ENCODE measurements at places on chromosomes 2 and 18. TPM values are rescaled to one million over a fixed set of nuclear protein-coding genes. Genes with fewer than 3 reads are reported as not detected.

Gene NDUFS1
- total RNA-seq: 61.1 TPM

DNA sequence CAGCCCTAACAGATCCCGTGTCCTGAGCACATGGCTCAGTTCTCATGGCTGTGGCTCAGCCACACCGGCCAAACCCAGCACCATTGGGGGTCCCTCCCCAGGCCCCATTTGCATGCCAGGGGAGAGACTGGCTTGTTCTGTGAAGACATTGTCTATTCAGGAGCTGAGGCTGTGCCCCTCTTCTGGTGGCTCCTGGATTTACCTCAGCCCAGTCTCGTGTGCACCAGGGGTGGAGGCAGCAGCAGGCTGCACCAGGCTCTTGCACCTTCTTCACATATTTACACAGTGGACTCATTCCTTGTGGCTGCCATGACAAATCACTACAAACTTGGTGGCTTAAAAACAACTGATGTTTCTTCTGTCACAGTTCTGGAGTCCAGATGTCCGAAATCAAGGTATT is 92.4 kb upstream of the ITGA6 start:
- DNase-seq: no peak
- no peaks in the 10 kb centered on the region for H3K36me3 ChIP-seq
- no peaks in the 10 kb centered on the region for H3K27me3 ChIP-seq
- H3K4me1 ChIP-seq: peaks cover 14% of the 10 kb centered on the region
- no peak overlapping the region for H3K27ac ChIP-seq

Gene FAM110C
- total RNA-seq: 0.05 TPM

Gene EIF2AK3
- total RNA-seq: 13.3 TPM

DNA sequence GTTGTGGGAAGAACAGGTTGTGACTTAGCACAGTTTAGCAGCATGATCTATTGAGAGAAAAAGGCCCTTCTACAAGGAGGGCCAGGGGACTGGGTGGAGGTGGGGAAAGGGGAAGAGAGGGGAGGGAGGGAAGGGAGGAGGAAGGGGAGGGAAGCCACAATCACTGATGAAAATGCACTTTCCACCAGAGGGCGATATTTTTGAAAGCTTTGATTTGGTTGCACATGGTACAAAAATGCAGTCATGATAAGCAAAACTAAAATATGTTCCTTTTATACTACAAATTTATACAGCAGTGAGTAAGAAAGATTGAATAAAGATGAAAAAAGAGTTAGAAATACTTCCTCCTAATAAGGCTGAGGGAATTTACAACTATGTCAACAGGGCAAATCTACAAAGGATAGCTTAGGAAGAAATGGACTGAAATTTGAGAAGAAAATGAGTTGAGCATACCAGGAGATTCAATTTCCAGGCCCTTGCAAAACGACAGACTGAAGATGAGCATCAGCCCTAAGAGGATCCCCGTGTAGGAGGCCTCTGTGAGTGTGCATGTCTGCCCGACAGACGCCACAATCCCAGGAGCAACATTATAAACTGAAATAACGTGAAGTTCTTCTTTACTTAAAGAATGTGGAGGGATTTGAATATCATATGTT is 17.2 kb downstream of the SH3YL1 start:
- no peak overlapping the region for H3K4me3 ChIP-seq
- H3K27ac ChIP-seq: no peak overlapping the region
- peaks cover 10% of the 10 kb centered on the region for H3K36me3 ChIP-seq
- H3K27me3 ChIP-seq: no peaks in the 10 kb centered on the region
- no peaks in the 10 kb centered on the region for H3K4me1 ChIP-seq

DNA sequence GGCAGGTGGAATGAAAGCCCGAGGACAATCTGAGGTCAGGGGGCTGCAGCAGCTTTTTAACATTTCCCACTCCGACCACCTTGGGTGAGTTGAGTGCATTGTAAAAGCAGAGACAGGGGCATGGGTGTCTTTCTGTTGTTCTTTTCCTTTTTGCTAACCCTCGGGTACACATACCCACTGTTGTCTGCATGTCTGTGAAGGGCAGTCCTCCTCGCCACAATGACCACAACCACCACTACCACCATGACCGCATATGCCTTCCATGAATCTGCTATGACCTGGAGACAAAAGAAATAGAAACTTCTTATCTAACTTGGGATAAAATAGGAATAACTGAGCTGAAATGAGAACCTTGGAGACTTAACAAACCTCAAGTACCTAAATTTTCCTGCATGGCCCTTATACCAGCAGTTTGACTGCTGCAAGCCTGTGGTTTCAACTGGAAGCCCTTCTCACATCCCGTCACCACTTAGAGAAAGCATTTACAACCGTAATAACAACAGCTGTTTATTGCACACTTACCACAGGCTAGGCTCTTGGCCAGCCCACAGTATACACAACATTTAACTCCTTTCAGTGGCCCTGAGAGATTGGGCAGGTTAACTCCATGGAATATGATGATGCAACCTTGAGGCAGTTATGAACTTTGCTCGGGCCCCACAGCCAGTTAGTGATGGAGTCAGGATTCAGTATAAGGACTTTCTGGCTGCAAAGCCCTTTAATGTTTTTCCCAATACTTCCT is 80.3 kb downstream of the GYPC start:
- no peaks in the 10 kb centered on the region for H3K27me3 ChIP-seq
- H3K36me3 ChIP-seq: no peaks in the 10 kb centered on the region
- no peak overlapping the region for H3K4me3 ChIP-seq
- no peak for DNase-seq

Gene ALMS1
- 19.5 TPM for total RNA-seq

DNA sequence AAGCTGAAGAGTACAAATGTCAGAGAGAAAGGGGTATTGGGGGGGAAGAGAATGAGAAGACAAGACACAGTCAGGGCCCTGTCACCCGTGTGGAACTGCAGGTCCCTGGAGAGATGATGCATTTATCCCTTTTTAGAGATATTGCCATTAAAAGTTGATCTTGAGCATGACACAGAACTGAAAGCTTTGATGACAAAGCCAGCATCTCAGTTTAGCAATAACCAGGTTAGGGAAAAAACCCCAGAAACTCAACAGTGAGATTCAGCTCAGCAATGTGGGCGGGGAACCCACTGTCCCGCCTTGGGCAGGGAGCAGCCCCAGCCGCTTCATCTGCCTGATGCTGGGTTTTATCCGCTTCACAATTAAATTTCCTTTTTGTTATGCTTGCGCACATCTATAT is 181.1 kb downstream of the NEDD4L start:
- H3K27ac ChIP-seq: no peak overlapping the region
- H3K4me3 ChIP-seq: no peak overlapping the region
- DNase-seq: no peak
- H3K27me3 ChIP-seq: no peaks in the 10 kb centered on the region
- no peaks in the 10 kb centered on the region for H3K36me3 ChIP-seq

GRCh38 chr2:43110442-43110871 is 115.9 kb downstream of the ZFP36L2 start:
- DNase-seq: no peak
- H3K4me3 ChIP-seq: no peak overlapping the region
- no peaks in the 10 kb centered on the region for H3K27me3 ChIP-seq
- peaks cover 73% of the 10 kb centered on the region for H3K4me1 ChIP-seq
- peak overlapping the region; percentile 14 for H3K27ac ChIP-seq
- no peaks in the 10 kb centered on the region for H3K36me3 ChIP-seq

Measured in thymus (tissue), 14 donors.